ENCODE measurements at places on chromosomes 1 and 21.

- no peak for DNase-seq
Measured at GRCh38 chr1:25068829-25069228, 138.8 kb upstream of the RUNX3 start.

DNA sequence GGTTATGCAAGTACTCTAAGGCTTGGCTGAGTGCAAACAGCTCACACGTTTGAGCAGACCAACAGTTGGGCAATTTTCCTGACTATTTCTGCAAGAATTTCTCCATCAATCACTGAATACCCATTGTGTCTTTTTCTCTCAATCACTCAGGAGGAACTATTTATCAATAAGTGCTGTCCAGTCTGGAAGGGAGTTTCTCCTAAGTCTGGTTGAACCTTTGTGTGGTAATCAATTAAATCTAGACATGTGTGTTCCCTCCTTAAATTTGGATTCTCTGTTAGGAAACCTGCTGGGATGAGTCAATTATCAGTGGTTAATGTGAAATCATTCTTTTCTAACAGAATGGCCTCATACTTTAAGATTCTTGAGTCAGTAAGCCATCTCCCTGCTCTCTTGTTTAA lies 6.8 kb upstream of the AADACL3 start:
- DNase-seq, result no peak

- no peak for DNase-seq
Measured at GRCh38 chr1:223783676-223784075, 62.1 kb downstream of the TP53BP2 start.

DNA sequence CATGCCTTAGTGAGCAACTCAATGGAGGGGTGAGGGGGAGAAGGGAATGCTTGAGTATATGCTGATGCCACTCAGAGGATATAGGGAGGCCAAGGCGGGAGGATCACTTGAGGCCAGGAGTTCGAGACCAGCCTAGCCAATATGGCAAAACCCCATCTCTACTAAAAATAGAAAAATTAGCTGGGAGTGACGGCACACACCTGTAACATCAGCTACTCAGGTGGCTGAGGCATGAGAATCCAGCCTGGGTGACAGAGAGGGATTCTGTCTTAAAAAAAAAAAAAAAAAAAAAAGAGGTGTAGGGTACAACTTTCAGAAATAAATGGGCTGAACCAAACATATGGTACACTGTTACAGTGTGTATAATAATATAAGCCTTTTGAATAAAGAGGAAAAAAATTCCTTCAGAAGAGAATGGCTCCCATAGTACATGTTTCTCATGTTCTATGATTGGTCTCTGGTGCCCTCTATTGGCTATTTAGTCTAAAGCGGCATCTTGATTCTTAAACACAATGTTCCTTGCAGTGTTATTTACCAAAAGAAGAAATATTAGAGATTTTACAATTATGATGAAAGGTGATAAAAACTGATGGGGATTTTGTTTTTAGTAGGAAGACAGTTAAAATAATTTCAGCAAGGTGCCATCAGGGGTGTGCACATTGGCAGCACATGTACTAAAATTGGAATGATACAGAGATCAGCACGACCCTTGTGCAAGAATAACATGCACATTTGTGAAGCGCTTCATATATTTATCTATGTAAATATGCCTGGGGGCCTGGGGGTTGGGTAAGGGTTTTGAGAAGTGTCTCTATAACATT lies 109.8 kb downstream of the PATJ start:
- no peak for DNase-seq

DNA sequence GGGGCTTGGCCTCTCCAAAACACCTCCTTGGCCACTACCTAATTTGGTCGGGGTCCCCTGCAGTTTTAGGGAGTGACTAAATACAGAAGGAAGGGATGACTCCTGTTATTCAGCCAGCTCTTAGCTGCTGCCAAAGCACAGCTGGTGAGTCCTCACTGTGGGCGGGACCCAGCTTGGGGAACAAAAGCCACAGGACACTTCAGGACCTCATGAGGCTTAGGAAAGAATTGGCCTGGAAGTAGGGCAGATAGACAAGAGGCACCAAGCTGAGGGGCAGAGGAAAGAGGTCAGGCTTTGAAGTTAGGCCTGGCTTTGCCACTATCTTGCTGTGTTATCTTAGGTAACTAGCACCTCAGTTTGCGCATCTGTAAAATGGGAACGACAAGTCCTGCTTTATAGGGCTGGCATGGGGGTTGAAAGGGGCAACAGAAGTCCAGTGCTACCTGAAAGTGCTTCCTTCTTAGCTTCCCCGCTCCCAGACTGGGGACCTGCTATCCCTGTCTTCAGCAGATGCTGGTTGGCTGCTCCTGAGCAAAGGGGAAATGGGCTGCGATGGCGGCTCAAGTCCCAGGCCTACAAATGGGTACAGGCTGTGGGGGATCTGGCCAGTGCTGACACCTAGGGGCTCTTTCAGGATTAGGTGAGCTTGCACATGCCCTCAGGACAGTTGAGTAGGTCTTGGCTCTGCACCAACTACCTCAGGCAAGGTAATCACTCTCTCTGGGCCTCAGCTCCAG lies 15.7 kb downstream of the IFI6 start:
- DNase-seq, result no peak

- no peak for DNase-seq
Measured at GRCh38 chr1:228100822-228101613, 2.1 kb downstream of the C1orf35 start.

All from activated CD8-positive, alpha-beta memory T cell treated with anti-CD3 and anti-CD28 coated beads for 4 hours (primary cell).